NCI-H1417 treated with DMSO at 0.1 percent for 48 hours (cell line): ENCODE measurements at places on chromosomes 7 and 10.

- no peak for DNase-seq
These were observed 652.1 kb downstream of the SUGCT start for GRCh38 chr7:40786909-40787308.

- no peak for DNase-seq
These were observed 430.4 kb downstream of the NEBL start for GRCh38 chr10:20466731-20467130.

GRCh38 chr7:1393421-1393820 lies 65.8 kb downstream of the MICALL2 start:
- no peak for DNase-seq

- DNase-seq = no peak
These were observed 68.1 kb downstream of the ST7 start for GRCh38 chr7:117021366-117021765.

- no peak for DNase-seq
These were observed 66.7 kb downstream of the CREB3L2 start for GRCh38 chr7:137934941-137935883.

GRCh38 chr10:11407939-11408338 lies 203.5 kb downstream of the USP6NL start:
- no peak for DNase-seq

DNA sequence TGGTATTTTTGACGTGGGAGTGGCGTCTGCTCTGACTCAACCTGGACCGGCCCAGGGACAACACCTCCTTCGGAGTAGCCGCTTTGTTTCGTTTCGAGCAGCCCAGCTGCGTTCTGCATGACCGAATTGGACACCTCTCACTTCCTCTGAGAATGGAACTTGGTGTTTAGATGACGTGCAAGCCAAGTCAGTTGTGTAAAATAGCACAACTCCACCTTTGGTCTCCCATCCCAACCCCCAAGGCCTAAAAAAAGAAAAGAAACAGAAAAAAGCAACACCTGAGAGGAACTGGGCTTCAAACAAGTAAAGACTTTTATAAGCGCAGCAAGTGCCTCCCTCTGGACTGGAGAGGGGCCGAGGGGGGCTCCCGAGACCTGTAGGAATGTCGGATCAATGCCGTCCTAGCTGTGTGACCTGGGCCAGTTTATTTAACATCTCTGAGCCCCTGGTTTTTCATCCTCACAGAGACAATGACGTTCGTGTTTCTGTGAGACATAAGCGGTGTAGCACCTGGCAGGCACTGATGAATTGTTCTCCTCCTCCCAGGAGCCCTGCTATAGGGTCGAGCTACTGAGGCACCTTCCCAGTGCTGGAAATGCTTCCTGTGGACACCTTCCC lies 52.0 kb upstream of the SMNDC1 start:
- DNase-seq = no peak
